ENCODE measurements at places on chromosomes 2 and 18. TPM values are rescaled to one million over a fixed set of nuclear protein-coding genes. Genes with fewer than 3 reads are reported as not detected.

GRCh38 chr2:212249451-212249850 is 289.2 kb downstream of the ERBB4 start:
- no peak overlapping the region for H3K4me3 ChIP-seq
- DNase-seq: no peak
- no peak overlapping the region for H3K27ac ChIP-seq
- H3K27me3 ChIP-seq: no peaks in the 10 kb centered on the region
- H3K36me3 ChIP-seq: no peaks in the 10 kb centered on the region

GRCh38 chr2:40096360-40096759 is 317.3 kb upstream of the THUMPD2 start:
- H3K4me3 ChIP-seq: no peak overlapping the region
- H3K4me1 ChIP-seq: peaks cover 77% of the 10 kb centered on the region
- H3K36me3 ChIP-seq: no peaks in the 10 kb centered on the region
- no peak for DNase-seq
- no peak overlapping the region for H3K27ac ChIP-seq

ANKRD62 gene
- not detected for total RNA-seq

CHRNG gene
- not detected for total RNA-seq

SPC25 gene
- total RNA-seq: 4.1 TPM
